ENCODE measurements at places on chromosomes 2 and 18. TPM values are rescaled to one million over a fixed set of nuclear protein-coding genes. Genes with fewer than 3 reads are reported as not detected.

The NPAS2 gene
- 8.8 TPM for total RNA-seq

The STARD6 gene
- 0.34 TPM for total RNA-seq

DNA sequence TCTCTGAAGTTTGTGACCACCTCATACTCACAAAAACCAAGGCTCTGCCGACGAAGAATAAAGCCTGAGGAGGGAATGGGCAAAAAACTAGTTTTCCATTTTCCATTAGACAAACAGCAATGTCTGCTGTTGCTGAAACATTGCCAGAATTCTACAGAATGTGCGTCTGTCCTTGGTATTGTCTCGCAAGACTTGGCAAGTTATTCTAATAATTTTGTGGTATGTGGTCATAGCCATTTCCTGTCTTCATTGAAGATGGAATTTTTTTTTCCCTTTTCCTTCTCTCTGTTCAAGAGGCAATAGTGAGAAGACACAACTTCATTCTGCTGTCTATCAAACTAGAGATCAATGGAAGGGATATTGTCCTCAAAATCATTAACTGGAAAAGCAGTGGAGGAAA lies 296.1 kb downstream of the RND3 start:
- no peak overlapping the region for H3K4me3 ChIP-seq
- H3K4me1 ChIP-seq = peaks cover 22% of the 10 kb centered on the region
- peak; percentile 61 for DNase-seq
- no peak overlapping the region for H3K27ac ChIP-seq
- peaks cover 2% of the 10 kb centered on the region for H3K27me3 ChIP-seq
- H3K36me3 ChIP-seq = peaks cover 11% of the 10 kb centered on the region

DNA sequence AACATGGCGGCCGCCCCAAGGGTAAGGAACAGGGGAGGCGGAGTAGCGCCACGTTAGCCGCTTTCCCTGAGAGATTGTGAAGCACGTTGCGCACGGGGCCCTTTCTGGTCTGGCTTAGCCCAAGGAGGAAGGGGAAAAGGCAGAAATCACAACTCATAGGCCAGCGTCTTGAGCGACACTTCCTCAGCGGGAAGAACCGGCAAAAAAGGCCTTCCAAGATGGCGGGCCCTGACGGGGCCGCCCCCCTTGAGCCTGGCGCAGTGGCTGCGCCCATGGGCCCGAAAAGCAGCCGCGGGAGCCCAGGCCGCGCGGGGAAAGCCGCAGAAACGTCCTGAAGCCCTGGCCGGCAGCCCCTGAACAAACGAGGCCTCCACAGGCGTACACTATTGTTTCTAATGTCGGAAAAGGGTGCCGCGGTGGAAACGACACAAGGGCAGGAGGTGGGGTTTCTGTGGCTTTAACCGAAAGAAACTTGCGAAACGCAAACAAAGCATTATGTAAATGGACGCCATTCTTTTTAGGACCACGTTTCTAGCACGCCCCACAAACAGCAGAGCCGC lies 919 bp upstream of the PCBP1 start:
- peak; percentile 68 for DNase-seq
- H3K36me3 ChIP-seq = peaks cover 49% of the 10 kb centered on the region
- H3K27me3 ChIP-seq = peaks cover 6% of the 10 kb centered on the region
- peak overlapping the region; percentile 98 for H3K4me3 ChIP-seq
- peaks cover 49% of the 10 kb centered on the region for H3K4me1 ChIP-seq

Measured in HFFc6 (cell line).